DMS53 (cell line): ENCODE measurements at places on chromosomes 3 and 15.

DNA sequence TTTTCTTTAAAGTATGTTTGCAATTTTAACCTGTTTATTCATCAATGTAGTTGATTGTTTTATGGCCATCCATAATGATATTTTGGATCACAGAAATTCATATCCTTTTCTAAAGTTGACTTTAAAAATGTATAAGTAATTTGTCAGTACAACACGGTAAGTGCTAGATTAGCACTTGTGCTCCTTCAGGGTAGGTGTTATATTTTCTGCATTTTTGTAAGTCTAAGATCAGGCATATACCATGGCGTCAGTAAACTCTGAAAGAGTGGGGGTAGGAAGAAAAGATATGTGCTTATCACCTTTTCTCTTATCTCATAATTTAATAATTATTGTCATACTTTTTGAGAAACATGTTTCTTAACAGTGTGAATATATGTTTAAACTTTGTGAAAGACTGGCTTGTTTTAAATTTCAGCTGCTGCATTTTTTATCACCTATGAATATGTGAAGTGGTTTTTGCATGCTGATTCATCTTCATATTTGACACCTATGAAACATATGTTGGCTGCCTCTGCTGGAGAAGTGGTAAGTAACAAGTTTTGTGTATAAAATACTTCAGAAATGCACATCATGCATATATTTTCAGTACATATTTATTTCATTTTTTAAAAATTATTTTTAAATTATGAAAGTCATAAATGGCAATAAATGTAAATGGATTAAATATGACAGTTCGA is 22.1 kb downstream of the SLC25A26 start:
- no peak for DNase-seq

DNA sequence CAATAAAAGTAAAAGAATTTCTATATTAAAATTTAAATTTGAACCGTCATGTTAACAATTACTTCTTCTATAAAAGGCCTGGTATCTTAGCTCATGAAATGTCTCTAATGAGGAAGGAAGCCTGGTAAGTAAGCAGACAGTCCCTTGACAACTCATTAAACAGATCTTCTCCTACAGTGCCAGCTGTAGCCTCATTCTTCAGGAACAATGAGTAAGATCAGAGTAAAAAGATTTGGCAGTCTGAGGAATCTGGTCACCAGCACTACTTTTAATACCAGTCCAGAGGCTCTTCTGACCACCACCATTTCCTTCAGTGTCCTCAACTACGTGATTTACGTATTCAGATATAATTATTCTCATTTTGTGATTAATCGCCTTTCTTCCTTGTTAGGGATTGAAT is 955.0 kb upstream of the ALCAM start:
- DNase-seq, result no peak

- DNase-seq, result peak; percentile 69
Observed at GRCh38 chr3:66442254-66443117, 58.3 kb downstream of the LRIG1 start.

GRCh38 chr3:146970236-146970635 is 365.1 kb upstream of the PLSCR5 start:
- DNase-seq, result no peak

- DNase-seq, result no peak
Observed at GRCh38 chr3:108024146-108024850, 66.5 kb downstream of the CD47 start.

GRCh38 chr15:65372787-65373067 is 5.1 kb downstream of the IGDCC3 start:
- no peak for DNase-seq

DNA sequence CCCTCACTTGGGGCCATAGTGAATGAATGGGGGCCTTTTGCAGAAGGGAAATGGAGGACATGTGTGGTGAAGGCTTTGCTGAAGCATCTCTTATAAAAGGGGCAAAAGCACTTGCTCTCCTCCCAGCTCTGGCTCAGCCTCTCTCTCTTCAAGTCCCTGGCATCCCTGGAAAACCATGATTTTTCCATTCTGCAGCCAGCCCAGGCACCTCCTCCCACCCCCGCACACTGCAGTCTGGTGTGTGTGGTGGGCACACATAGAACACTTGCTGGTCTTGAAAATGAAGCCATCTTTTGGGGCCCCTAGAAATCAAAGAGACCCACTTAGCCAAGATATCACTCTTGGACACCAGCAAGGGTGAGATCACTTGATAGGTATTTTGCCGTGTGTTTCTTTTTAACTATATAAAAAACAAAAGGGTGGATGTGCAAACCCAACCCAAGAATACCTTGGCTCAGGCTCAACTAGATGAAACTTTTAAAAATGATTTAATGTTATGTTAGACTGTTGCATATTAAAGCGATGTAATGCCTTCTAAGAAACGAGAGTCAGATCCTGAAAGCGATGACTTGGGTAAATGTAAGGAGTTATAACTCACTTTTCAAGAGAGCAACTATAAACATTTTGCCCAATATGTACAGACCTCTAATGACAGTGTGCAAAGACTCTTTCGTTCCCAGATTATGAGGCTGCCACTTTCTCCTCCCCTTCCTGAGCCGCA is 16.4 kb upstream of the ALDH1A3 start:
- DNase-seq, result no peak

DNA sequence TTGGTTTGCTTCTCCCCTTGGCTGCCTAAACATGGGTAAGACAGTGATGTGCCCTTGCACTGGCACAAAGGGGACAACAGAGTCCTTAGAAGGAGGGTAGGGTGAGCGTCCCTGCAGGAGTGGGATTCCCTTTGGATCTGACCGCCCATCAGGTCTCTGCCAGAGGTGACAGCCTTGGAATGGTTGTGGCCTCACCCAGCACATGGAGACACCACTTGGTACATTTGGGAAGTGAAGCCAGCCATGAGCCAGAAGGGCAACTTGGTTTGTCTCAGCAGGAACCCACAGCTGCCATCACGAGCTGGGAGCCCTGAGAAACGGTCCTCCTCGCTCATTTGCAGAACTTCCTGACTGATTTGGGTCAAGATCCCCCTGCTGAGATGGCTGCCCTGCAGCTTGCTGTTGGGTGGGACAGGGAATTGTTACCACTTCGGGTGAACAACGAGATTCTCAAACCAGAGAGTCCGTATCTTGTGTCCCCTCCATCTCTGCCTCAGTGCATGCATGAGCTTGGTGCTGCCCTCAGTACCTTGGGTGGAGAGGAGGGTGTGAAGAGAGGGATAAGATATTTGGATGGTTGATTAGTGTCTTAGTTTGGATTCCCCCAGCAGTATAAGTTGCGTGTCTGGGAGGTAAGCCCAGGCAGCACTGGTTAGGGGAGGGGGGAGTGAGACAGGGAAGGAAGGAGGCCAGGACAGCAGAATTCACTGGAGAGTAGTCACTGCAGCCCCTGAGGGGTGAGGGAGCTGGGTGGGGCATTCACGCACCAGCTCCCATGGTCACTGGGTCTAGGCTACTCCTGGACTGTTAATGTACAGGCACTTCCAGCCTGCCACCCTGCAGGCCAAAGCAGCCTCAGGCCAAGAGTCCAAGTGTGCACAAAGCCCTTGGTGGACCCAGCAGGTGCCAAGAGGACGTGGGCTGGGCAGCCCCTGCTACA is 168.8 kb upstream of the TOPAZ1 start:
- DNase-seq, result no peak

DNA sequence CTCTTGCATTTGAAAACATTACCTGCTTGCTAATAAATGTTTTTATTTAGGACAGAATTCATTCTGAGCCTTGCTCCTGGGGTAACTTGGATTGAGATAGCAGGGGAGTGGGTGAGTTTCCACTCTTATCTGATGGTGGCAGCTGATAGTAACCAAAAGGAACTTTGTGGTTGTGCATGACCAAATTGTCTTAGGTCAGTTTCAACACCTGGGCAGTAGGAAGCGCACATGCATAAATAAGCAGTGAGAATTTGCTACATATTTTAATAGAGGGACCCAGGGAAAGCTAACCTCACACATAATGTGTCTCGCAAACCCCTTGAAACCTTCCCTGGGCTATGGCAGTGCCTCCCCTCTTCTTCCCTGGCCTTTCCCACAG is 65.4 kb upstream of the XCR1 start:
- DNase-seq, result no peak

DNA sequence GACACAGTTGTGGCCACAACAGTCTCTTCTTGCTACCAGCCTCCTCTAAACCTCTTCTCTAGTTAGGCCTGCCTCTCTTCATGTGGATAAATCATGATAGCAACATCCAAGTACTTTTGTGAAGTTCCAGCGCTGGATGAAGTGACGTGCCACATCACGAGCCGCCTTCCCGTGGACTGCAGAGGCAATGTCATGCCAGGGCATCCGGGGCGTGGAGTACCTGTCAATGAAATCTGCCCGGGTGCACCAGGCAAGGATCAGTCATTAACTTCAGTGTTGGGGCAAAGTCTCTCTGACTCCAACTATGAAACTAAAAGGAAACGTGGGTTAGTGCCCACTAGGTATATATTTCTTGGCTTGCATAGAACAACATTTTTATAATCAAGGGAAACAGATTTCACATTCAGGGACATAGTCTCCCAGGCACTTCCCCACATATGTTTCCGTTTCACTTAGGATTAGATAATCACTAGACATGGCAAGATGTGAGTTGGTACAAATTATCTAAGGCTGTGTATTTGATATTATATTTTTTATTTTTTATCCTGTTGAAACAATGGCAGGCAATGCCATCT is 133.6 kb downstream of the PLD1 start:
- DNase-seq, result no peak

- peak; percentile 0 for DNase-seq
Observed at GRCh38 chr3:86562090-86562489, 428.9 kb downstream of the VGLL3 start.

DNA sequence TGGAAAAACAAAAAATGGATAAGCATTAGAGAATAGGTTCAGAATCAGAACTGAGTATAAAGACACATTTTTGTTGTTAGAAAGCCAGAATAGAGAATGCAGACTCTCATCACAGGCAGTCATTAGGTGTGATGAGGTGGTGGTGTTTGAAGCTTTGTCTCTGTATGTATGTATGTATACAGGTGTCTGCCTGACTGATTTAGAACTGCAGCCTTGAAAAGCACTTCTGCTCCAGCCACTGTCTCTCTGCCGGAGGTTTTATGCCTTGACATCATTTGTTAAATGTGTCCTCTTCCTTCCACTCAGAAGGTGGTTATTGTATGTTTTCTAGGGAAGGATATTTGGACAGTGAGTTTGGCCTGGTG is 80.7 kb upstream of the ZBED2 start:
- peak; percentile 2 for DNase-seq

- DNase-seq, result no peak
Observed at GRCh38 chr3:149763565-149764195, 11.4 kb upstream of the COMMD2 start.

DNA sequence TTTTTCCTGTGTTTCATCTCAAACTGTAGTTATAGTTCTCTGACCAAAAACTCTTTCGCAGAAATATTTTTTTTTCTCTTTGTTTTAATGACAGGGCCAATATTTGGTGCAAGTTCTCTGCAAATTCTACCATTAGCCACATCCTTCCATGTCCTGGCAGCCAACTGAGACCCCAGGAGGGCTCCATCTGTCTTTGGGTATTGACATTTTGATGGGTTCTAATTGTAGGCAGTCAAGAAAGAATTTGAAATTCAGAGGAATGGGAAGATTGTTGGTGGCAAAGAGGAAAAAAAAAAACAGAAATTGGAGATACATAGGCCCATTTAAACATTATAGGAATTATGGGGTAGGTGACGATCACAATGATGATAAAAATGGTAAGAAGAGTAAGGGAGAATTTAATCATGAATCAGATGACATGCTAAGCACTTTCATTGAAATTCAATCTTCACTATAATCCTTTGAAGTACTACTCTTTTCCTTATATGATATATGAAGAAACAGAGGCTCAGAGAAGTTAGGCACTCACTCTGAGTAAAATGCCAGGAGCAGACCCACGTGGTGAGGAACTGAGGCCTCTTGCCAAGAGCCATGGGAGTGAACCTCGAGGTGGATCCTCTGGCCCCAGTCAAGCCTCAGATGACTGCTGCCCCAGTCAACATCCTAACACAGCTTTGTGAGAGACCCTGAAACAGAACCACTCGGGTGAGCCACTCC is 151.4 kb downstream of the PDZRN3 start:
- DNase-seq, result no peak

GRCh38 chr3:129617381-129618185 is 11.1 kb upstream of the PLXND1 start:
- no peak for DNase-seq
